Hepatic stellate cell (primary cell): ENCODE measurements at places on chromosomes 4 and X.

GRCh38 chrX:67351411-67351810, 192.4 kb upstream of the AR start:
- no peak for DNase-seq

DNA sequence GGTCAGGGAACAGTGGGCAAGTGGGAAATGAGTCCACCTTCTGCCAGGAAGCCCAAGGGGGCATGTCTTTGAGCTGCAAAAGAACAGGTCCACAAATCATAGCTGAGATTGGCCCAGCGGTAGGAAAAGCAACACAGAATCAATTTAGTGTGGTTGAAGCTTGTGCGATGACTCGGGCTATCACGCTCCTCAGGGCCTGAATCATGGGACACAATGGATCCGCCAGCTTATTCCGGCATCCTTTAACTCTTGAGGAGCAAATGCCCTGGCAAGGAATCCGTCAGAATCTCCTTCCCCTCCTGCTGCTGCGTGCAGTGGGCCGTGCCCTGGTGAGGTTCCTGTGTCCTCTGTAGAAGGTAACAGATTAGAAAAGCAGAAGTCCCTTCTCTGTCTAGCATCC, 98.0 kb downstream of the RELL1 start:
- no peak for DNase-seq

GRCh38 chr4:158996669-158997074, 106.2 kb upstream of the RAPGEF2 start:
- peak; percentile 66 for DNase-seq

DNA sequence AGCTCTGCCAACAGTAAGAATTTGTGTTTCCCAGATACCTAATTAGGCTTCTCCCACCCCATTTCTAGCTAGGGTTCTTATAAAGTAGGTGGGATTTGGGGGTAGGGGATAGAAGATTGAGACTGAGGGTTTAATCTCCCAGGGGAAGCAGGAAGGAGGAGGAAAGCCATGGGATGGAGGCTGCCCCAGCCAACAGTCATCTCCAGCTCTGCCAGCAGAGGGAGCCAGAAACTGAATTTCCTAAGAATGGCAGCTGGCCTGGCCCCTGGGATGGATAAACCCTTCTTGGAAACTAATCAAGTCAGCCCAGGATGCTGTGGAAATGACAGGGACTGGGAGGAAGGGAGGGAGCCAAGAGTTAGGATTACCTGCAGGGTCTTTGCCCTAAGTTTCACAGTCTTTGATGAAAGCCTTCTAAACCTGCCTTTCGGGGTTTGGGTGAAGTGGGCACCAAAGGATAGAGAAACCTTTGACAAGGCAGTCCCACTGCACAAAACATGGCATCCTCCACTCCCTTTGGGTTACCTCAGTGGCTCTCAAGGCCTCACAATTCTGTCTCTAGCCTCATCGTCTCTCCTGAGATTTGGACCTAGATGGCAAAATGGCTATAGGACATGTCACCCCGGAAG, 6.7 kb upstream of the ERCC6L start:
- DNase-seq, result peak; percentile 78

- DNase-seq, result no peak
These were observed 73.7 kb upstream of the ACSL1 start for GRCh38 chr4:184899261-184900134.

DNA sequence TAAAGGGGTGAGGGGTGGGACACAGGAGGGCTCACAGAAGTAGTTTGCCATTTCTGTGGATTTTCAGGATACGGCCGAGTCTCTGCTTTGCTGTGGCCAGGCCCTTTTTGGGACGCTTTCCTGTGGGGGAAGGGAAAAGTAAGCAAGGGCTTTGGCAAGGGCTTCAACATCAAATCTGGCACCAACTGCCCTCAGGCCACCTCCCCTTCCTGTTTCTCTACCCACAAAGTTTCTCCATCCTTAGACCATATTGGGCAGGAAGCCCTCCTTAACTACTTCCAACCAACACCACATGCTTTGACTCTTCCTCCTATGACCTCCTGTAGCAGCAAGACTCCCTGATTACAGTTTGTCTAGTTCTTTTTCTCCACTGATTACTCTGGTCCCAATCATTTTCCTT, 105.1 kb downstream of the PHF8 start:
- DNase-seq, result no peak

GRCh38 chrX:101347859-101348451, 587 bp downstream of the TIMM8A start:
- peak; percentile 19 for DNase-seq

DNA sequence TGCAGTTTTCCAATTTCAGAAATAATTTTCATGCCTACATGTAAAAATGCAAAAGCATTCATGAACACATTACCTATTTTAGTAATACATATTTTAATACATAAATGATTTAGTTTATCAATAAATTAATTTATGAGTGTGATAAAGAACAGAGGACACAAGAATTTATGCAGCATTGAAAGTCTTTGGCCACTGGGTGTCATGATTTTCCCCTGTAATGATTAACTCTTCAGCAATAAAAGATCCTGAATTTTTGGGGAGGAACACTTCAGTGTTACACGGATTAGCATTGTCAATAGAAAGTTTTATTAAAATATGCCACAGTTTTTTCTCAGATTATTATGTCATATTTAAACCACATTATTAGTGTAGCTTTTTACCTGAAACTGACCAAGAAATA, 8.6 kb upstream of the VCX2 start:
- DNase-seq, result no peak

GRCh38 chr4:163071308-163071707, 95.4 kb downstream of the NAF1 start:
- DNase-seq, result no peak

DNA sequence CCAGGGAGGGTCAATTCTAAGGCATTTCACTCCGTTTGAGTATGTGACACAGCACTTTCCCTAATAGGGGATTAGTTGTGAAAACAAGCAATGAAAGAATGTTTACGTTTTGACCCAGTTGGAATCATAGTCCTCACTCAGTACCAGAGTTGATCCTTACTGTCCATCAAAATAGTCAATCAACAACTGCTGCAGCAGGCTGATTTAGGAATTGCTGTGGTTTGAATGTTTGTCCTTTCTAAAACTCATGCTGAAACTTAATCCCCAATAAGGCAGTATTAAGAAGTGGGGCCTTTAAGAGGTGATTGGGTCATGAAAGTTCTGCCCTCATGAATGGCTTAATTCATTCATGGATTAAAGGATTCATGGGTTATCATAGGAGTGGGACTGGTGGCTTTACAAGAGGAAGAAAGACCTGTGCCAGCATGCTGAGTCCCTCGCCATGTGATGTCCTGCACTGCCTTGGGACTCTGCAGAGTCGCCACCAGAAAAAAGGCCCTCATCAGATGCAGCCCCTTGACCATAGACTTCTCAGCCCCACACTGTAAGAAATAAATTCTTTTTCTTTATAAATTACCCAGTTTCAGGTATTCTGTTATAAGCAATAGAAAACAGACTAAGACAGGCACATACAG, 3.1 kb upstream of the FBXL5 start:
- DNase-seq, result no peak

- DNase-seq, result no peak
These were observed 3.2 kb downstream of the TAPT1 start for GRCh38 chr4:16222957-16223527.

- DNase-seq, result no peak
These were observed 46.0 kb downstream of the FNIP2 start for GRCh38 chr4:158814636-158815330.

DNA sequence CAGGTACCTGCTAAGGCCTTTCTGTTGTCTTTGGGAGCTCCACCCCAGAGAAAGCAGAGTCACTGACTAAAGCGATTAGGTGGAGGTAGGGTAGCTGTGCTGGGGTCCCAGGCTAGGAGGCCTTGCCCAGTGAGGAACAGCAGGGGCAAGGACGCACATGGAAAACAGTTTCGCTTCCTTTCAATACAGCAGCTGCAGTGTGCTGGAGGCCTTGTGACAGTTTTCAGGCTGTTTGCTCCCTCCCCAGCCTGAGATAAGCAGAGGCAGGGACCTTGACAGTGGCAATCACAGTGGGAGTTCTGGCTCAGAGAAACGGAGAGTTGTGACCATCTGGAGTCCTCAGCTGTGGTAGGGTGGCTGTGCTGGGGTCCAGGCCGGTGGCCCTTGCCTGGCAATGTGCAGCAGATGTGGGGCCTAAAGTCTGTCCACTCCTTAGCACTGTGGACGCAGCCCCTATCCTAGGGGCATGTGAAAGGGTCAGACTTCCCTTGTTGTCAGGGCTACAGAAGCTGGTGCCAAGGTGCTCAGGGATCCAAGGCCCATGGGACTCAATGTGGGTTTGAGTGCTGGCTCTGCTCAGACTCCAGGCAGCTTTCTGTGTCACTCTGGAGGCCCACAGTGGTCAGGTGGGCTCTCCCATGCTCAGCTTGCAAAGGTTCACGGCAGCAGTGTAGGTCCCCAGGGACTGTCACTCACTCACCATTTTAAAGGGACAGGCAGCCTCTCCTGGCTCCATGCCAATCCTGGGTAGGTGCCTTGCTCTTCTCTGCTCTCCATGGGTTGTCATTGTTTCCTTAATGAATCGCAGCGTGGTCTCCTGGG, 534.9 kb upstream of the FMR1 start:
- DNase-seq, result no peak

GRCh38 chr4:22900876-22901275, 208.1 kb downstream of the GBA3 start:
- no peak for DNase-seq
